Camera-type eye (tissue), 1 donor: ENCODE measurements at places on chromosomes 16 and 17. TPM values are rescaled to one million over a fixed set of nuclear protein-coding genes. Genes with fewer than 3 reads are reported as not detected.

Gene IRX3
- 6.7 TPM for total RNA-seq

Gene SPATA22
- total RNA-seq: 1.8 TPM

Gene HAS3
- 4.1 TPM for total RNA-seq

Gene TNK1
- total RNA-seq: 2.4 TPM

Gene CD300LG
- 0.38 TPM for total RNA-seq

Gene TAF15
- 132 TPM for total RNA-seq

Gene MFAP4
- 84.2 TPM for total RNA-seq

Gene MT1H
- total RNA-seq: not detected

Gene SCGB1C2
- total RNA-seq: not detected

Gene KCNJ12
- 9.8 TPM for total RNA-seq

Gene MPO
- total RNA-seq: 14.1 TPM

Gene GNG13
- total RNA-seq: 3.8 TPM

Gene CACNG5
- total RNA-seq: 64.4 TPM

Gene MBTPS1
- total RNA-seq: 149 TPM

Gene FOXN1
- total RNA-seq: not detected

Gene HBQ1
- 4.1 TPM for total RNA-seq
